ENCODE measurements at places on chromosomes 16 and 17. TPM values are rescaled to one million over a fixed set of nuclear protein-coding genes. Genes with fewer than 3 reads are reported as not detected.

The CACNG1 gene
- not detected for polyA plus RNA-seq

The UBN1 gene
- polyA plus RNA-seq: 0.97 TPM

The CEP295NL gene
- not detected for polyA plus RNA-seq

The MYH1 gene
- polyA plus RNA-seq: not detected

The RCVRN gene
- polyA plus RNA-seq: not detected

The CTRB1 gene
- not detected for polyA plus RNA-seq
